ENCODE measurements at places on chromosomes 11 and 22.

DNA sequence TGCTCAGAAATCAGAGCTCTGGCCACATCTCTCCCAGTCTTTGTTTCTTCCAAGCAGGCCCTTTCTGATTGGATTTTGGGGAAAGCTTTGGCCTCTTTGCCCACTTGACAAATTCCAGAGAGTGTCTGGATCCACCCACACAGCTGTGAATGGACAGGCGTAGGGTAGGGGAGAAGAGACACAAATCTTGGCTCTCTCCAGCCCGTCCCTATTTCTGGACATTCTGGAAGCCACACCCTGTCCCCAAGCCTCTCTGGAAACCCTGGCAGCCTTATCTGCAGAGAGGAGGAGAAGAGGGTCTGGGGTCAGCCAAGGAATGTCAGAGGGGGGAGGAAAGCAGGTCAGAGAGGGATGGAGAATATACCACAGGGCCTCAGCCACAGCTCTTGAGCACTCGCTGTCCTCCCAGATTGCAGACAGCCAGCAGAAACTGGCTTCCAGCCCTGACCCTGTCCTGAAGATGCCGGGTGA is 59.5 kb upstream of the WNT11 start:
- no peak for DNase-seq

GRCh38 chr11:116842909-116843308 is 5.5 kb upstream of the APOA1 start:
- DNase-seq: no peak

DNA sequence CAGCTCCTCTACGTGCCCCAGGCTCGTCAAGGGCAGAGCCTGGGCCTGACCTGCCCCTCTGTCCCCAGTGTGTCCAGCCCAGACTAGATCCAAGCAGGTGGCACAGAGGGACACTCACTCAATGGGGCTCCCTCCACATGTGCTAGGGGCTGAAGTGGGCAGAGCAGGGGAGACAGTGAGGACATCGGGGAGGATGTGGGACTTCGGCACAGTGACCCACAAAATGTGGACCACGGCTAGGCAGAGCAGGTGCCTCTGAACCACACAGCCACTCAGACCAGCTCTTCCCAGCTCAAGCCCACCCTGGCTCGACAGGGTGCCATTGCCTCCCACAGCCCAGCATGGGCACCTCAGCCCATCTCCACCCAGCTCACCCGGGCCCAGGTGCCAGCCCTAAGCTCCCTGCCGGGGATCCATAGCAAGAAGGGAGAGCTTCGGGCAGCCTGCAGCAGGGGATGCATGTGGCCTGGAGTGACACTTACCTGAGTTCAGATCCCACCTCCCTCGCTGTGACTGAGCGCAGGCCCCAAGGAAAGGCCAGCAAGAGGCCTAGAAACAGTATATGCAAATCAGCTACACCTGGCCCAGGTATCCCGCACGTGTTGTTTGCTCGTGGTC is 46.9 kb upstream of the RTL6 start:
- no peak for DNase-seq

DNA sequence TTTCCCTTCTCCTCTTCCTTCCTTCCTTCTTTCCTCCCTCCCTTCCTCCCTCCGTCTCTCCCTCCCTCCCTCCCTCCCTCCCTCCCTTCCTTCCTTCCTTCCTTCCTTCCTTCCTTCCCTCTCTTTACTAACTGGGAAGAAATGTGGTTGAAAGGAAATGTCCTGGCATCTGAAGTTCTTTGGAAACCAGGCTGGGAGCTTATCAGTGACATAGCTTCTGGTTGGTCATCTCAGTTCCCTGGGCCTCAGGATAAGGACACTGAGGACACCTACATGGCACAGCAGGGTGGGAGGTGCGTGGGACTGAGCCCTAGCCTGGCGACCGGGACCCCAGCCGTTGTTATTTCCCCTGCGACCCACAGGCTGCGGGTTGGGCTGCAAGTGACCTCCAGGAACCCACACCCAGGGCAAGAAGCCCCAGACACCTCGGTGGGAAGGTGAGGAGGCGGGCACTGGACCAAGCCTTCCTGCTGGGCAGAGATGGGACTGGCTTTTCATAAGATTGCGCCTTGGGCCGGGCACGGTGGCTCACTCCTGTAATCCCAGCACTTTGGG is 1486.5 kb downstream of the TBC1D22A start:
- DNase-seq: no peak

- no peak for DNase-seq
Measured at GRCh38 chr11:35146711-35147110, 7.7 kb downstream of the CD44 start.

DNA sequence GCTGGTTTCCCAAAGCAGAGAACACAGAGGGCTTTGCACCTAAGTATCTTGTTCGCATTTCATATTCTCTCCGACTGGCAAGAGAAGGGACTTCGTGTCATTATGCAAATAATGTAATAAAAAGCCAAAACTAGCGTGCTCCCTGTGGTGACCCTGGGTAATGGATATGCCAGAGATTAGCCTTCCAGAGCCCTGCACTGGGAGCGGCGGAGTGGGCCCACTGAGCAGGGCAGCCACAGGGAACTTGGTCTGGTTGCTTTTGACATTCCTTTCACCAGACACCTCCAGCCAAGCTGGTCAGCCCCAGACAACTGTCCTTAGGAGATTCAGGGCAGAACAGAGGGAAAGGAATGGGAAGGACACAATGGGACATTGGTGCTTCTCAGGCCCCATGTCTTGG is 56.1 kb downstream of the FLI1 start:
- DNase-seq: no peak

GRCh38 chr11:80856066-80856465 is 1415.2 kb upstream of the TENM4 start:
- no peak for DNase-seq

DNA sequence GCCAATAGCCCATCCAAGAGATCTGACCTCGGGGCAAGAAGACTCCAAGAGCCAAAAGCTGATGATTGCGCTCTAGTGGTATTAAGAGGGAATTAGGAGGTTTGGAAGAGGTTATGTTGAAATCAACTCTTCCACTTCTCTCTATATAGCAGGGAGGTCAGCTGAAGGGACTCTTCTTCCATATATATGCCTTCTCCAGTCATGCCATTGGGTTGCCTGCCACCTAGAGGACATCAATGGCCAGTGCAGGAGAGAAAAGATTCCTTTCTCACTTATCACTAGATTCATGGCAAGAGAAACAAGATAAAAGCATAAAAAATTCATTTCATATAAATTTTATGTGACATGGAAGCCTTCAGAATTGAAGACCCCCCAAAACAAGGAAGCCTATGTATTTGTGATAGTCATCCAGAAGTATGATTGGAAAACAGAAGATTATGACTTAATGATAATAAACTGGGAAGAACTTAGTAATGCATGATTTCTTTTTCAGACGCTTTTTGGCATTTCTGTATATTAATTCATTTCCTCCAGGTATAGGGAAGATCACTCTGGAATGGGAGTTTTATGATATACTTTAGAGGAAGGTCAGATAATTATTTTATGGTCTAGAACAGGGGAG is 435.1 kb upstream of the DDI1 start:
- DNase-seq: peak; percentile 53

DNA sequence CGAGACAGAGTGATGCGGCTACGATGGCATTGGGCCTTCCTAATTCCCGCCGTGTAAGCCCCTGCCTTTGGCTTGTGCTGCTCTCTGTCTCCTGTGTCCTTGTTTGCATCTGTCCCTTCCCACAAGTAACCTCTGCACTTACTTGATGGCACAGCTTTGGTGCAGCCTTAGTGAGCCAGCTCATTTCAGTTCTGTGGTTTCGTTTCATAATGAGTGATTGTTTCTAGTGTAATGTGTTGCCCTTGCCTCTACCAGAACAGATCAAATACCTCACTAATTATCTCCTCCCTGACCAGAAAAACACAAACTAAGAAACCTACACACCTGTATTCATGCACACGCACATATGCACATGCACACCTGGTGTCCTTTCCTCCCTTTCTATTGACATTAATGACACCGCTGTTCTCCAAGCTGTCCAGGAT is 58.8 kb downstream of the GRK3 start:
- no peak for DNase-seq

- DNase-seq: no peak
Measured at GRCh38 chr11:61512435-61512834, 3.9 kb downstream of the LRRC10B start.

DNA sequence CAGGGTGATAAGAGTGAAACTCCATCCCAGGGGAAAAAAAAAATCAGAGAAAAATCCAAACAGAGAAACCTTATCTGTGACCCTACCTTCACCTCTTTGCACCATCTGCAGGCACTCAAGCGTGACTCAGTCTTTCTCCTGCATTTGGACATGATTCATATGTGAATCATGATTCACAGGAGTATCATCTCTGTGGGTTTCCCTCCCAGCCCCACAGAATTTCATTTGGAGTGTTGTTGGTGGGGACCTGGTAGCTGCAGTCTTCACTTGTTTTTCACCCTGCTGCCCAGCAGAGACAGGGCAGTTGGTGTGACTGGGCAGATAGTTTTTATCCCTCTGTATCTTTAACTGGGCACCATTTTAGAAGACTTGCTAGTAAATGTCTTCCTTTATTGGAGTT is 75.7 kb downstream of the DEPDC5 start:
- no peak for DNase-seq

DNA sequence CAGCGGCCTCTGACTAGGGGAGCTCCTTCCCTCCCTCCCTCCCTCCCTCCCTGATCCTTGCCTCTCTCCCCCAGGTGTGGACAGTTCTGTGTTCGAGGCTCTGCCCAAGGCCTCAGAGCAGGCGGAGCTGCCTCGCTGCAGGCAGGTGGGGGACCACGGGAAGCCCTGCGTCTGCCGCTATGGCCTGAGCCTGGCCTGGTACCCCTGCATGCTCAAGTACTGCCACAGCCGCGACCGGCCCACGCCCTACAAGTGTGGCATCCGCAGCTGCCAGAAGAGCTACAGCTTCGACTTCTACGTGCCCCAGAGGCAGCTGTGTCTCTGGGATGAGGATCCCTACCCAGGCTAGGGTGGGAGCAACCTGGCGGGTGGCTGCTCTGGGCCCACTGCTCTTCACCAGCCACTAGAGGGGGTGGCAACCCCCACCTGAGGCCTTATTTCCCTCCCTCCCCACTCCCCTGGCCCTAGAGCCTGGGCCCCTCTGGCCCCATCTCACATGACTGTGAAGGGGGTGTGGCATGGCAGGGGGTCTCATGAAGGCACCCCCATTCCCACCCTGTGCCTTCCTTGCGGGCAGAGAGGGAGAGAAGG is 11.1 kb upstream of the POU2F3 start:
- DNase-seq: no peak
